ENCODE measurements at places on chromosomes 2 and 18.

DNA sequence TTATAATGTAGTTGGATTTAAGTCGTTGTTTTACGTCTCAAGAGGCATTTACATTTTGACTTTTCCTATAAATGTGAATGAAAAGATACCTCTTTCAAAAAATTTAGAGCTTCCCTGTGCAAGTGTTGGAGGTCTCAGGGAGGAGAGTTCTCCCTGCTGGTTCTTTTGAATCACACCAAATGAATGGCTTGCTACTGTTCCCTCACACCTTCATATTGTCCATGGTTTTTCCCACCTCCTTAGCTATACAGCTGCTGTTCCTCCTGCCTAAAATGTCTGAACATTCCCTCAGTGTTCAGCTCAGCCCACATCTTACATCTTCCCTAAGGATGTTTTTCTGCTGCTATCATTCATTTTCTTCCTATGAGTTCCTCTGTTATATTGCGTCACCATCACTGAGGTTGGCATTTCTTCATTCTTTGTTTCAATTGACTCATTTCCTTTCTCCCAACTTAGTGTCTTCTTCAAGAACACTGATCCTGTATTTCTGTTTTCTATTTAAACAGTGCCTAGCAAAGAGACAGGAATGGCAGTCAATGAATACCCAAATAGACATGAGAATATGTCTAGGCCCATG lies 46.0 kb downstream of the COX7A2L start:
- DNase-seq: no peak

DNA sequence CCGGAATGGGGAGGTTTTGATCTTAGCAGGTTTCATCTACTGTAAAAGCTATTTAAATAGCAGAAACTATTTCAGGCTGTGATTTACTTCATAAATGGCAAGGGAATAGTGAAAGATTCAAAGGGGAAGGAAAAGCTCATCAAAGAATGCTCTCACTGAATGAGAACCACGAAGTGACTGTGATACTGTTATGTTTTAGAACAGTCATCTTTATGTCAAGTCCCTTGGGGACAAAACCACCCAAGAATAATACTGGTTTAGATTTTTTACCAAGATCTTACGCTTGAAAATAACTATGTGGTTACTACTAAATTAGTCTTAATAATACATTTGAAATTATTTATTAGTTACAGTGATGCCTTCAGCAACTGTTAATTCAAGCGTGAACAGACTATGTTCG lies 28.1 kb downstream of the FARSB start:
- DNase-seq: no peak

GRCh38 chr2:161170958-161171932 lies 11.0 kb downstream of the TANK start:
- peak; percentile 0 for DNase-seq

DNA sequence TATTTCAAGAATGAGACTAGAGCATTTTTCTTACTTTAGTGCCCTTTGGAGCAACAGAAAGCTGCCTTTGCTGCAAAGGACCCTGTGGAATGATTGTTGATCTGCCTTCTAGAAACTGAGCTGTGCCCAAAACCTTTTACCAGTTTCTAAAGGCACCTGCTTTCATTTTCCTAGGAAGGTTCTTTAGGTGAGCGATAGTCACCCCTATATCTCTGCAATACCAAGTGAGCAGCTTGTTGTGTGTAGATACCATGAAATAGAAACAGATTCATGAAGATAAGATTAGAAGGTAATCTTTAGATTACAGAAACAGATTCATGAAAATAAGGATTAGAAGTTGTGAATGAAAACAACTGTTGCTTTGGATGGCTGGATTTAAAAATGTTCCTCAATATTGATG lies 202.3 kb downstream of the PLCL1 start:
- DNase-seq: no peak

GRCh38 chr2:239836021-239836765 lies 188.9 kb downstream of the NDUFA10 start:
- no peak for DNase-seq

DNA sequence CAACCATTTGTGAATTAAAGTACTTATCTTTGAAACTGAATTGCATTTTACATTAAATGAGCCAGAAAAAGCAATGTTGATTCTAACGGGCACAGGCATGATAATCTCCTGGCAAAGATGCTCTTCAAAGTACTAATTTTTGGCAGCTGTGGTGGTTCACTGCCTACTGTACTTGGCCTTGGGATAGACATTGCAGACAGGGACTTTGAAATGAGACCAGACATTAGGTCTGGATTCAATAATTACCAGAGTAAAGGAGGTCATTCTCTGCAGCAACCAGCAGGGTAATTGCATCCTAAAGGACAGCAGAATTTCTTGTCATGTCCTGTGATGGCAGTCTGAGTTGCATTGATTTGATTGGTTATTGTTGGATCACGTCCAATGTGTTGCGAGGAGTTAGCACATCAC lies 986.5 kb downstream of the TDRD15 start:
- DNase-seq: no peak
